ENCODE measurements at places on chromosomes 1 and 21.

- no peak for DNase-seq
Measured at GRCh38 chr1:101299141-101299540, 62.3 kb downstream of the S1PR1 start.

DNA sequence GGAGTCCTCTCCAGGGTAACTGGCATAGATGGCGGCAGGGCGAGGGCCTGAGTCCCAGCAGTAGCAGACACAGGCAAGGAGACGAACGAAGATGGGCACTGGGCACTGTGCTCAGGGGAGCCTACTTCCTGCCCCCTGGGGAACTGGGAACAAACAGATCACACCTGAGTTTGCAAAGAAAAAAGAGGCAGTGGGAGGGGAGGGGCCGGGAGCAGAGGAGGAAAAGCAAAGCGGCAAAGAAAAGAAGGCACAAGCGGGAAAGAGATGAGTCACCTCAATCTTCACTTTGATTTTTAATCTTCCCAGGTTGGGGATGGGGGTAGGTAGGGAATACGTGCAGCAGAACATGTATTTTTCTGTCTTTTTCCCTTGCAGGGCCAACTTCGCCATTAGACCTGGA is 44.0 kb downstream of the ZSCAN20 start:
- no peak for DNase-seq

DNA sequence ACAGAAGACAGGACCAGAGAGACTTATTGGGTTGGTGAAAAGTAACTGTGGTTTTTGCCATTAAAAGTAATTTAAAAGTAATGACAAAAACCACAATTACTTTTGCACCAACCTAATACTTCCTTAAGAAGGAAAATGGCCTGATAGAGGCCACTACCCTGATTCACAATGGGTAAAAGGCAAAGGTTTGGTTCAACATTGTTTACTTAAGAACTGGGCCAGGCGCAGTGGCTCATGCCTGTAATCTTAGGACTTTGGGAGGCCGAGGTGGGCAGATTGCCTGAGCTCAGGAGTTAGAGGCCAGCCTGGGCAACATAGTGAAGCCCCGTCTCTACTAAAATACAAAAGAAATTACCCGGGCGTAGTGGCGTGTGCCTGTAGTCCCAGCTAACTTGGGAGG is 48.2 kb upstream of the RCOR3 start:
- DNase-seq = no peak

DNA sequence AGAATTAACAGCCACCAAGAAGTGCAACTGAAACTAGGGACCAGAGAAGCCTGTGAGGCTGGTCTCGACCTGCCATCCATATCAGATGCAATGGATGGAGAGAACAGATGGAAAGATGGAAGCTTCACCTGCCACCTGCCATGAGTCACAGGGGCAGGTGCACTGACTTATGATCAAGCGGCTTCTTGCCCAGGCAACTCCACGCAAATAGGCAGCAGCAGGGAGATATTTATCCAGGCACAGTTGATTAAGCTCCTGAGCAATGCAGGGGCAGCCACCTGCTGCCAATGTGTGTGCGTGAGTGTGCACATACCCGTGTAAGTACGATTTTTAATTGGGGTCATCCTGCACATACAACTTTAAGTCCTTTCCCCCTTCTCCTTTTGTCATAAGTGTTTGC is 174.2 kb downstream of the PTPRU start:
- DNase-seq = no peak

DNA sequence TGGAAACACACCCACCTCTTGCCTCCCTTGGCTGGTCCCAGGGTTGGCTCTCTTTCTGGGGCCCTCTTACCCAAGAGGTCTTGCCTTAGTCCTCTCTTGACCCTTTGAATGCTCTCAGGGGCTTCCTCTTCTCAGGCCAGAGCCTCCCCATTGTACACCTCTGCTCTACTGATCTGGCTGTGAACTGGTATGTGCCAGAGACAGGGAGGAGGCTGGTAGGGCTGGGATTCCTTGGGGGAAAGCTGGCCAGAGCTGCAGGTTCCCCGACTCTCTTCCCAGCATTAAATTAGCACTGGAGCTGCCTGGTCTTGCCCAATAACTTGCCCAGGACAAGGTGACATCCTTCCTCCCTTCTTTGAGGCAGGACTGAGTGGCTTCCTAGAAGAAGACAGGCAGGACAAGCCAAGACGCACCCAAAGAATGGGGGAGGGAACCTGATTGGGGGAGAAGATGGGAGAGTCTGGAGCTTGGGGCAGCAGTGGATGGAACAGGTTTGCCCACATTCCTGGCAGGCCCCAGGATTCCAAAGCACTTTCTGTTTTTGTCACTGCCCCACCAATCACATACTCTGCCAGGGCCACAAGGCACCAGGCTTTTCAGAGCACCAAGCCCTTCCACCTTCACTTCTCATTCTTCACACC is 37.2 kb upstream of the CITED4 start:
- no peak for DNase-seq
